ENCODE measurements at places on chromosomes 6 and 20.

GRCh38 chr20:19015351-19016139, 196.9 kb upstream of the SLC24A3 start:
- no peak for DNase-seq

- no peak for DNase-seq
Measured at GRCh38 chr6:93394471-93394870, 24.9 kb downstream of the EPHA7 start.

DNA sequence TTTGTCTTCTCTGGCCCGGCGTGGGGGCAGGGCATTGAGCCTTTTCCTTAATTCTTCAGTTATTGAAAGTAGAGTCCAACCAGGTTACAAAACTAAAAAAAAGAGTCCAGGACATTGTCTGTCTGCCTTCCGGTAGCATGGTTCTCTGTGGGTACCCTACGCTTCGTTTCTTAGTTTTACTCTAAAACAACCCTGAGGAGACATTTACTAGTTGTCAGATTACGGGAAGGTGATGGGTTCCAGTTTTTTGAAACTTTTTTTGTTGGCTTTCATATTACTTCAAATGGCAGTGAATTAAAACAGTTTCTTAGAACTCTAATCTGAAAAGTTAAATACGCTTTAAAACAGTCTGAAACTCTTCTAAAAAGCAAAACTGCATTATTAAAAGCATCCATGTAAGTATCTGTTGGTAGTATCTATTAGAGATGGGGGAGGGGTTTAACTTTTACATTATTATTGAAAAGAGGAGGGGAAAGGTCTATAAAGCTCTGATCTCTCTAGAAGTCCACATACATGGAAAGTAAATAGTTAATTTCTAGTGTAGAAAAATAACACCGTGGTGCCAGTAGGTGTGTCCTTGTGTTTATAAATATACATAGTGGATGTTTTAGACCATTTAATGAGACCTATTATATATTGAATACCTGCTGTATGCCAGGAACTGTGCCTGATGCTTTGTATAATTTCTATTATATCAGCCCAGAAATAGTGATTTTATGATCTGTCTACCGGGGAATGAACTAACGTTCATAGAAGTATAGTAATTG, 2.2 kb downstream of the BICRAL start:
- no peak for DNase-seq

GRCh38 chr6:146965110-146965689, 239.0 kb upstream of the STXBP5 start:
- no peak for DNase-seq
